ENCODE measurements at places on chromosomes 13 and 19. TPM values are rescaled to one million over a fixed set of nuclear protein-coding genes. Genes with fewer than 3 reads are reported as not detected.

- H3K27me3 ChIP-seq, result no peaks in the 10 kb centered on the region
- peak; percentile 10 for DNase-seq
- H3K36me3 ChIP-seq, result no peaks in the 10 kb centered on the region
- H3K4me3 ChIP-seq, result no peak overlapping the region
- no peak overlapping the region for H3K27ac ChIP-seq
Measured at GRCh38 chr13:110047496-110047895, 259.5 kb downstream of the COL4A1 start.

ZNF132 gene
- not detected for total RNA-seq

GRCh38 chr19:47651691-47652090 lies 42.8 kb downstream of the BICRA start:
- no peaks in the 10 kb centered on the region for H3K27me3 ChIP-seq
- H3K4me3 ChIP-seq, result no peak overlapping the region
- no peak for DNase-seq
- no peak overlapping the region for H3K27ac ChIP-seq
- H3K4me1 ChIP-seq, result peaks cover 19% of the 10 kb centered on the region
- 0 out of 2 replicates have a peak, but pooled peaks cover 4% of the 10 kb centered on the region for H3K36me3 ChIP-seq

DNA sequence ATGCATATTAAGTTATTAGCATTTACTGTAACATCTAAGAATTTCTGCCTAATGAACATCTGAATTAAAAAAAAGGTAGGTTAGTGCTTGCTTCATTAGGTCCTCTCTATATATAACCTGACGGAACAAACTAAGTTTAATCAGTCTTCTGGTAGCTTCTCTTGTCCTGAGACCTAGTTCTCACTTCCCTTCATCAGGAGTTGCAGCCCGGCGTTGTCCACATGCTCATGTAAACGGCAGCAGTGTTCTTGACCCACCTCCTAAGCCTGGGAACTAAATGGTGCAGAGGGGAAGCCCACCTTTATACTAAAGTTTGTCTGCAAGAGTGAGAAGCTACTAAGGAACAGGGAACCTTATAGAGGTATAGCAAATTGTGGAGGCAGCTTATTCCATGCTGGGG lies 31.9 kb upstream of the CPB2 start:
- DNase-seq, result no peak
- H3K27me3 ChIP-seq, result no peaks in the 10 kb centered on the region
- H3K4me1 ChIP-seq, result peaks cover 19% of the 10 kb centered on the region
- H3K36me3 ChIP-seq, result peaks cover 24% of the 10 kb centered on the region
- no peak overlapping the region for H3K4me3 ChIP-seq

RASIP1 gene
- total RNA-seq, result 0.40 TPM

DNA sequence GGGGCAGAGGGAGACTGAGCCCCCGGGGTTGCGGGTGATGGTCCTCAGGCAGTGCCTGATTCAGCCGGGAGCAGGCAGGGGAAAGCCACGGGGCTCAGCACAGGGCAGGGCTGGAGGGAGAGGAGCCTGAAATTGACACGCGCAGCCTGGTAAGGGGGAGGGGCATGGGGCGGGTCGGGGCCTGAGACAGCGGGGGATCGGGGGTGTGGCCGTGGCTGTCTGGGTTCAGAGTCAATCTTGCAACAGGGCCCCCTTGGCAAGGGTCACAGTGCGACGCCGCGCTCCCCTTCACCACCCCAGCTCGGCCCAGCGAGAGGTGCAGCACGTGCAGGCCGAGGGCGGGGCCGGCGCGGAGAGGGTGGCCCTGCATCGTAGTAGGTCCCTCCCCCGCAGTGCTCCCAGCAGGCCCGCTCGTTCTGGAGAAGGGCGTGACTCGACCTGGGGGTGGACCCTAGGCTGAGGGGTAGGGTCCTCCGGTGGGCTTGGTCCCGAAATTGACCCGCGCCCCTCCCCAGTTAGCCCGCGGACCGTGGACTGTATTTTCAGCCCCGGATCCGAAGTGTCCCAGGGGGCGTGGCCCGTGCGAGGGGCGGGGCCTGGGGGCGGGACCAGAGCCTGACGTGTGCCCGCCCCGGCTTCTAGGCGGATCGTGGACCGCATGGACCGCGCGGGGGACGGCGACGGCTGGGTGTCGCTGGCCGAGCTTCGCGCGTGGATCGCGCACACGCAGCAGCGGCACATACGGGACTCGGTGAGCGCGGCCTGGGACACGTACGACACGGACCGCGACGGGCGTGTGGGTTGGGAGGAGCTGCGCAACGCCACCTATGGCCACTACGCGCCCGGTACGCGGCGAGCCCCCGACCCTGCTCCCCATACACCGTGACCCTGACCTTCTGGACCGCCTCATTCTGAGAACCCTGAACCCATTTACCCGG lies 6.0 kb downstream of the RCN3 start:
- no peaks in the 10 kb centered on the region for H3K27me3 ChIP-seq
- peak overlapping the region; percentile 84 for H3K4me3 ChIP-seq
- H3K27ac ChIP-seq, result no peak overlapping the region
- H3K4me1 ChIP-seq, result peaks cover 11% of the 10 kb centered on the region
- no peaks in the 10 kb centered on the region for H3K36me3 ChIP-seq

DNA sequence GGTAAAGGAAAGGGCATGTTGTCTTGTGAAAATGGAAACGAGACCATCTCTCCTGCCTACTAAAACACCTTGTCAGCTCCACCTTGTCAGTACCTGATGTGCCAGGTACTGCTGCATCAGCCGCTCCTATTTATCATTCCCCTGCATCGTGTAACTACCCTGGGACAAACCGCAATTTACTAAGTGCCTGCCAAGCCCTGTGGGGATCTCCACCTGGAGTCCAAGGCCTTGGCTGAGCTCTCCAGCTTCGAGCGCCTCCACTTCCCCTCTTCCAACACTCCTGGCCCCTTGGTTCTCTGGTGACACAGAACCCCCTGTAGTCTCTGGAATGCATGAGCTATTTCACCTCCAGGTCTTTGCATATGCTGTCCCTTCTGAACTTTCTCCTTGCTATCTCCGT lies 25.9 kb upstream of the CCNP start:
- H3K36me3 ChIP-seq, result no peaks in the 10 kb centered on the region
- H3K4me1 ChIP-seq, result peaks cover 4% of the 10 kb centered on the region
- no peak for DNase-seq
- H3K27ac ChIP-seq, result no peak overlapping the region
- no peaks in the 10 kb centered on the region for H3K27me3 ChIP-seq

PSG1 gene
- total RNA-seq, result not detected

DNA sequence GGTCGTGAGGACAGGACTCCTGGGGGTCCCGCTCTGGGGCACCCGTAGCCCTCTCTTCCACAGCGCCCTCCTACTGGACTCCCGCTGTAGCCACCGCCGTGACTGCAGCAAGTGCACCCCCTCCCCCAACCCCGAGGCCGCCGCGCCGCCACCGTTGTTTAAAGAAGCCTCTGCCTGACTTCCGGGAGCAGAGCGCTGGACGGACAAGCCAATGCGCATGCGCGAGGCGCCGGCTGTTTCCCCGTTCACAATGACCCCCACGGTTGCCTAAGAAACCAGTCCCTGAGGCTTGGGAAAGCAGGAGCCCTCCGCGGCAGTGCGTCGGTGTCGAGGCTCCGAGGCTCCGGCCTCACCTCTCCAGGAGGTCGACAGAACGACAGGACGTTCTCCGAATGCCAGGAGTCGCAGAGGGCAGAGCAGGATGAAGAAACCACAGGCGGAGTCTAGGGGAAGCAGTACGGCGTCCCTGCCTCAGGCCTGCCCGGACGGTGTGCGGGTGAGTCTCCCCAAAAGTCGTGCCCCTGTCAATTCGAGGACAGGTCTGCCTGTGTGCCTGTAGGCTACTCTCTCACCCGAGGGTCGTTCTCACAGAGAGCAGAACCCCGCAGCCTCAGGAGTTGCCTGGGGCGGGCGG lies 70.5 kb upstream of the ZNF420 start:
- no peak overlapping the region for H3K4me3 ChIP-seq
- no peaks in the 10 kb centered on the region for H3K27me3 ChIP-seq
- no peaks in the 10 kb centered on the region for H3K4me1 ChIP-seq
- no peaks in the 10 kb centered on the region for H3K36me3 ChIP-seq

LHB gene
- not detected for total RNA-seq

DNA sequence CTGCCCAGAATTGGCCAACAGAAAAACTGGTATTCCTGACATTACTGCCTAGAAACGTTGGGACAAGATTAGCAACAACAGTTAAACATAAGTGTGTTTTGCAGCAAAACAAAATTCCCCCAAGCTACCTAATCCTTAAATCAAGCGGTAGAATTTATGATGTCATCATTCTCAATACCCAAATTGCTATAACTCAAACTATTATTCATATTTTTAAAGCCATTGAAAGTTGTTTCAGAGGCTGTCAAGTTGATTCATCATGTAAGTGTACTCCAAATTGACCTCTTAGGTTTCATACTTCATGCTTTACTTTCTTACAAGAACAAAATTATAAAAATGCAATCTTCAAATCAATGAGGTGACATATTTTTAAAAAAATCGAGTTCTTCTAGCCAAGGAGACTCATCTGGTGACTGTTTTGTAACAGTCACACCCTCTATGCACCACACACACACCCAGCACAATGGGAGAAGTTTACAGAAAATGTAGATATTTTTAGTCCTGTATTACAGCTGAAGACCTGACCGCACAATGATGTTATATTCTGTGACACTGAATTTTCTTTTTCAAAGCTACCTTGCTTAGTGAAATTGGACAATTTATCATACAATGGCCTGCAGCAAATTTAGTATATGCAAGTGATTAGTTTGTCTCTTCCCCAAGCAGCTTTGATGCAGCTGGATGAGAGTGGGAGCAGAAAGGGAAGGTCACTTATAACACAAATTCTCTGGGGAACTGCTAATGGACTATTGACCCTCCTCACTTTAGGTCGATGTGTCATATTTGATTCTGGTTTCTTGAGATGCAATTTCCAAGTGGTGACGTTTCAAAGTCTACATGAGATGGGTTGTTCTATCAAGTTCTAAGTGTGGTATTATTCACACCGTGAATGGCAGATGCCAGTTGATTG lies 345.3 kb upstream of the OBI1 start:
- H3K4me1 ChIP-seq, result no peaks in the 10 kb centered on the region
- H3K27ac ChIP-seq, result no peak overlapping the region
- H3K36me3 ChIP-seq, result no peaks in the 10 kb centered on the region
- no peak for DNase-seq
- H3K4me3 ChIP-seq, result no peak overlapping the region

- no peaks in the 10 kb centered on the region for H3K36me3 ChIP-seq
- H3K27ac ChIP-seq, result no peak overlapping the region
- no peak overlapping the region for H3K4me3 ChIP-seq
- DNase-seq, result no peak
Measured at GRCh38 chr13:108069521-108070210, 145.7 kb downstream of the LIG4 start.

CTXN1 gene
- 11.4 TPM for total RNA-seq

DNA sequence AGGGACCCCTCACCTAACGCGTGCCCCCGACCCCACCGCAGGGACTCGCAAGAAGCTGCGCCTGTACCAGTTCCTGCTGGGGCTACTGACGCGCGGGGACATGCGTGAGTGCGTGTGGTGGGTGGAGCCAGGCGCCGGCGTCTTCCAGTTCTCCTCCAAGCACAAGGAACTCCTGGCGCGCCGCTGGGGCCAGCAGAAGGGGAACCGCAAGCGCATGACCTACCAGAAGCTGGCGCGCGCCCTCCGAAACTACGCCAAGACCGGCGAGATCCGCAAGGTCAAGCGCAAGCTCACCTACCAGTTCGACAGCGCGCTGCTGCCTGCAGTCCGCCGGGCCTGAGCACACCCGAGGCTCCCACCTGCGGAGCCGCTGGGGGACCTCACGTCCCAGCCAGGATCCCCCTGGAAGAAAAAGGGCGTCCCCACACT lies 4.7 kb upstream of the MYBPC2 start:
- H3K4me3 ChIP-seq, result no peak overlapping the region
- no peak for DNase-seq
- no peak overlapping the region for H3K27ac ChIP-seq
- H3K27me3 ChIP-seq, result no peaks in the 10 kb centered on the region
- no peaks in the 10 kb centered on the region for H3K36me3 ChIP-seq

DNA sequence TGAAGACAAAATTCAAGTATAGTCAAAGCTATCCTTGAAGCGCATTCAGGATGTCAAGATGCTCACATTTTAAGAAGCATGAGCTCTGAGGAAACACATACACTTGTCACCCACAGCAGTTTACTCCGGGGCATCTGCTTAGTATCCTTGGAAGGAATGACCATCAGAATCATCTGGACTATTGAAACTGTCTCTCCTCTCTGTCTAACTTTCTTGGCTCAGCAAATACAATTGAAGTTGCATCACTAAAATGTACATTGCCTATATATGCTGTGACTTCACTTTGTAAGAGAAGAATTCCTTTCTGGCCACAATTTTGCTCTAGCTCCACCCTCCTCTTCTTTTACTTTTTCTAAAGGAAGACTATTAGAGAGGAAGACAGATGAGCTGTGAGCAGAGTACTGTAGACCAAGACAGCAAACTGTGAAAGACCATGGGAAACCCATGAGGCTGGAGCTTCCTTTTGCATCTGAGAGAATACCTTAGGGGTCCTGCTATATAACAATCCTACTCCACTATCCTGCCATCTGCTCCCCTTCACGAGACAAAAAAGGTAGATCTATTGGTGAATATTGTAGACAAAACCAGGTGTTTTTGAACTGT lies 906.3 kb downstream of the PCDH9 start:
- no peak overlapping the region for H3K4me3 ChIP-seq
- no peak overlapping the region for H3K27ac ChIP-seq
- no peaks in the 10 kb centered on the region for H3K36me3 ChIP-seq
- H3K4me1 ChIP-seq, result no peaks in the 10 kb centered on the region

PRTN3 gene
- 0.29 TPM for total RNA-seq

- H3K27ac ChIP-seq, result no peak overlapping the region
- H3K4me1 ChIP-seq, result peaks cover 15% of the 10 kb centered on the region
- peaks cover 26% of the 10 kb centered on the region for H3K36me3 ChIP-seq
- H3K4me3 ChIP-seq, result no peak overlapping the region
- no peaks in the 10 kb centered on the region for H3K27me3 ChIP-seq
- no peak for DNase-seq
Measured at GRCh38 chr19:48877855-48878195, 5.6 kb downstream of the PPP1R15A start.

ODAD3 gene
- 3.9 TPM for total RNA-seq

- H3K27ac ChIP-seq, result no peak overlapping the region
- no peaks in the 10 kb centered on the region for H3K36me3 ChIP-seq
- DNase-seq, result no peak
- no peak overlapping the region for H3K4me3 ChIP-seq
- no peaks in the 10 kb centered on the region for H3K27me3 ChIP-seq
Measured at GRCh38 chr13:98187965-98188261, 10.8 kb upstream of the RNF113B start.

PRR36 gene
- total RNA-seq, result 2.4 TPM

- H3K36me3 ChIP-seq, result no peaks in the 10 kb centered on the region
- no peak overlapping the region for H3K4me3 ChIP-seq
- DNase-seq, result peak; percentile 14
- H3K27me3 ChIP-seq, result peaks cover 35% of the 10 kb centered on the region
- no peaks in the 10 kb centered on the region for H3K4me1 ChIP-seq
Measured at GRCh38 chr13:28347456-28348371, 147.2 kb downstream of the FLT1 start.

GRCh38 chr13:111160648-111161047 lies 45.5 kb downstream of the ARHGEF7 start:
- no peak overlapping the region for H3K4me3 ChIP-seq
- no peak for DNase-seq
- no peak overlapping the region for H3K27ac ChIP-seq
- peaks cover 7% of the 10 kb centered on the region for H3K36me3 ChIP-seq
- H3K4me1 ChIP-seq, result peaks cover 5% of the 10 kb centered on the region

GRCh38 chr19:44809577-44810233 lies 802 bp downstream of the BCAM start:
- H3K27me3 ChIP-seq, result no peaks in the 10 kb centered on the region
- H3K4me1 ChIP-seq, result peaks cover 28% of the 10 kb centered on the region
- DNase-seq, result no peak
- H3K36me3 ChIP-seq, result no peaks in the 10 kb centered on the region

Data from PC-3 (cell line).